ENCODE measurements at places on chromosomes 2 and 18. TPM values are rescaled to one million over a fixed set of nuclear protein-coding genes. Genes with fewer than 3 reads are reported as not detected.

- no peak for DNase-seq
- no peaks in the 10 kb centered on the region for H3K27me3 ChIP-seq
- no peak overlapping the region for H3K27ac ChIP-seq
- H3K36me3 ChIP-seq, result no peaks in the 10 kb centered on the region
- H3K4me1 ChIP-seq, result no peaks in the 10 kb centered on the region
Measured at GRCh38 chr2:166784296-166784946, 103.9 kb upstream of the XIRP2 start.

DNA sequence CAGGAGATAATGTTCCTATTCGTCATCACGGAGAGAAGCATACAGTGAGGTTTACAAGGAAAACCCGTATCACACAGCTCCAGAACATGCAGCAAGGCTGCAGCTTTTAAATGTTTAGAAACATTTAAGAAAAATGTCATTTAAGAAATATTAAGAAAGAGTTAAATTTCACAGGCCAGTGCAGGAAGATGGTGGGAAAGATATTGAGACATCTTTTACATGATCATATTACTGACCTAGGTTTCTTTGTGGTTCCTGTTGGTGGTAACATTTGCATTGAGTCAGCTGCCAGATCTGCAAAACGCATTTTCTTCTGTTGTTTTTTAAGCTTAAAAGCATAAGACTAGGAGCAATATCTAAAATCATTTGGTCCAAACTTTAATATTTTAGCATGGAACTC lies 44.9 kb downstream of the CPO start:
- DNase-seq, result peak; percentile 29
- H3K27me3 ChIP-seq, result no peaks in the 10 kb centered on the region
- H3K36me3 ChIP-seq, result no peaks in the 10 kb centered on the region
- H3K4me1 ChIP-seq, result peaks cover 6% of the 10 kb centered on the region
- no peak overlapping the region for H3K4me3 ChIP-seq

- H3K27me3 ChIP-seq, result no peaks in the 10 kb centered on the region
- H3K27ac ChIP-seq, result no peak overlapping the region
- H3K36me3 ChIP-seq, result no peaks in the 10 kb centered on the region
- peak; percentile 21 for DNase-seq
- no peak overlapping the region for H3K4me3 ChIP-seq
- no peaks in the 10 kb centered on the region for H3K4me1 ChIP-seq
Measured at GRCh38 chr18:59374128-59374527, 15.1 kb upstream of the LMAN1 start.

GRCh38 chr18:77700051-77700450 lies 450.4 kb downstream of the GALR1 start:
- H3K4me1 ChIP-seq, result no peaks in the 10 kb centered on the region
- no peak for DNase-seq
- no peak overlapping the region for H3K4me3 ChIP-seq
- H3K36me3 ChIP-seq, result no peaks in the 10 kb centered on the region

The NEU2 gene
- total RNA-seq, result not detected
